ENCODE measurements at places on chromosomes 3 and 15.

DNA sequence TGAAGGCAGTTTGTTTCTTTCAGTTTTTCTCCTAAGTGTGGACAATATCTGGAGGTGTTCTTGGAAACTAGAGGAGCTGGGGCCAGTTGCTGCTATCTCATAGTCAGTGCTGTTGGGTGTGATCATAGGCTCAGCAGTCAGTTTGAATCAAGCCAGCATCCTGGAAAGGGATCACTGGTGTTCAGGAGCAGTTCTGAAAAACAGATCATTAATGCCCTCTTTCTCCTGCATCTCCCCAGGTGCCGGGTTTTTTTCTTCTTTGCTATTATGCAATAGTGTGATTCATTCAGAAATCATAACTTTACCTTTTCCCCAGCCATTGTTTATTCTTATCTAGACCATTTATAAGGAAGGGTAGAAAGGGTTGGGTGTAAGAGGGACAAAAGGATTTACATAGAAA, 24.0 kb downstream of the LNP1 start:
- H3K4me1 ChIP-seq = no peaks in the 10 kb centered on the region
- DNase-seq = no peak
- H3K27me3 ChIP-seq = no peaks in the 10 kb centered on the region
- H3K4me3 ChIP-seq = no peak overlapping the region
- H3K36me3 ChIP-seq = no peaks in the 10 kb centered on the region

DNA sequence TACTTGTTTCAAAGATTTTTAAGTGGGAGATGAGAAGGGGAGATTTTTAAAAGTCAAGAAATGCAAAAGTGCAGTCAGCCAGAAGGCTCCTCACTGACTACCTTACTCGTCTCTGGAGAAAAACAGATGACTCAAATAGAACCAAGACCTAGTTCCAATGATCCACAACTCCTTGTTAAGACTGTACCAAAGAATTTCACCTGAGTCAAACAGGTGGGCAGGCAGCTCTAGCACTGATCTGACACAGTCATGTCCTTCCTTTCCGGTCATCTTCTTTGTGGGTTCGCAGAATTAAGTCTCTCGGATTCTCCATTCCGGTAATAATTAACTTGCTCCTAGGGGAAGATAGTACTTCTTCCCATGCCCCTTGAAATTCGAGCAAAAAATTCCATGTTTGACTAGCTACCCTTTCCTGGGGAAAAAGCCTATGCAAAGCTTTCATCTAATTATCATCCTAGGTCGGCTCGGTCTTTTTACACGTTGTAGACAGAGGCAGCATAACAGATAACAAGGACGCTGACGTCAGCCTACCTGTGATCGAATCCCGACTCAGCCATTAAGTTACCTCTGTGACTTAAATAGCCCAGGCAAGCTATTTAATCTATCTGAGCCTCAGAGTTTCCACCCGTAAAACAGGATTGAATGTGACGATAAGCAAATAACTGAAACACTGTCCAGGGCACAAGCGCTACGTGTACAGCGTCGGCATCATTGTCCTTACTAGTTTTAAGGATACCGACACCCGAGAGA, 758 bp downstream of the SELENOK start:
- peaks cover 31% of the 10 kb centered on the region for H3K36me3 ChIP-seq
- H3K4me3 ChIP-seq = peak overlapping the region; percentile 93
- H3K27ac ChIP-seq = peak overlapping the region; percentile 99
- H3K4me1 ChIP-seq = peaks cover 35% of the 10 kb centered on the region
- DNase-seq = peak; percentile 39
- H3K27me3 ChIP-seq = no peaks in the 10 kb centered on the region

DNA sequence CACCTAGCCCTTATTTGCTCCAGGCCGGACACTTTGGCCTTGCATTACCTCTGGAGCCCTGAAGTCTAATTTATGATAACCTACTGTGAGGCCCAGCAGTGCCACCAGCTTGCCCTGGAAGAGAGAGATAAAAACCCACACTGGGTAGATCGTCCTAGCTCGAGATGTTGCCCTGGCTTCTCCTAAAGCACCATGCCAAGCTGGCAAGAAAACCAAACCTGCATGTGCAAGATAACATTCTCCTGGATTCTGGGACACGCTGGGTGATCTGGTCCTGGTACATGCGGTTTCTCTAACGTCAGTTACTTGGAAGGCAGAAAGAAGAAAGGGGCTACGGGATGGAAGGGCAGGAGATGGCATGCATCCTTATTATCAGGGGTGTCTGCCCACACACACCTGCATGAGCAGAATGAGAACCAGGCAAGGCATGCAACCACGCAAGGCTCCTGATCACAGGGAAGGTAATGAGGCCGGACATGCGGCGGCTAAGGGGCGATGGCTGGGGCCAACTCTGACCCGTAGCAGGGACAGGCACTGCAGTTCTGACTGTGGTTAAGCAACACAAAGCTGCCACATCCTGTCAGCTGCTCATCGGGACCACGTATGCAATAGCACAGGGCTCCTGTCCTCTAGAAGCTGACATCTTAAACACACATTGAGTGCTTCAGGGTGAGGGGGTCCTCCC, 73.0 kb downstream of the OXNAD1 start:
- no peak overlapping the region for H3K4me3 ChIP-seq
- peak; percentile 13 for DNase-seq
- H3K36me3 ChIP-seq = peaks cover 16% of the 10 kb centered on the region
- H3K27ac ChIP-seq = no peak overlapping the region
- no peaks in the 10 kb centered on the region for H3K27me3 ChIP-seq

DNA sequence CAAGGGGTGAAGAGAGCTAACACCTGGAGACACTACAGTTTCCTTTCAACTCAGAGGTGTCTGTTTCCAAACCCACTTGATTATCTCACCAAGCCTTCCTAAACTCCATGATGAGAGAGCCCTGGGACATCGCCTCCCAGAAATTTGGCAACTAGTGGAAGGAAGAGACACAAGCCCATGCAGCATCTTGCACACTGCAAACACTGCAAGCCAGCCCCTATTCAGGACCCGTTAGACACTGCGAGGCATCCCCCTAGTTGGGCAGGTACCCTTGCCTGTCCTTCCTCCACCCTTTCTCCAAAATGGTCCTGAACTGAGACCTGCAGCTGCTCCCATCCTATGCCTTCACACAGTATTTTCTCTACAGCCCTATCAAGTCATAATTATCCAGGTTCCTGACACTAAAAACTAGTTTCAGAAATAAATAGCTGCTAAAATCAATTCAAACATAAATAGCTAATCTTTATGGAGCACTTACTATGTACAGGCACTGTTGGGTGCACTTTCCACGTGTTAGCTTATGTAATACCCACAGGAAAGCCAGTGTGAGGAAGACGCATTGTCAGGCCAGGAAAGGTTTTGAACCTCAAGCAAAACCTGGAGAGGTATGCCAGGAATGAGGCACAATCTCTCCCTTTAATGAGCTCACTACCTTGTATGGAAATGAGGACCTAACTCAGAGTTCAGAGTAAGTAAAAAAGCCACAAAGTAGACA, 2.8 kb downstream of the MAGI1 start:
- H3K4me1 ChIP-seq = peaks cover 12% of the 10 kb centered on the region
- peaks cover 9% of the 10 kb centered on the region for H3K36me3 ChIP-seq
- no peak for DNase-seq
- H3K27me3 ChIP-seq = peaks cover 66% of the 10 kb centered on the region
- H3K27ac ChIP-seq = no peak overlapping the region
- H3K4me3 ChIP-seq = no peak overlapping the region

GRCh38 chr3:151556596-151556995, 95.7 kb upstream of the IGSF10 start:
- no peak overlapping the region for H3K27ac ChIP-seq
- H3K27me3 ChIP-seq = no peaks in the 10 kb centered on the region
- no peak overlapping the region for H3K4me3 ChIP-seq
- H3K36me3 ChIP-seq = no peaks in the 10 kb centered on the region
- H3K4me1 ChIP-seq = no peaks in the 10 kb centered on the region

GRCh38 chr3:13528217-13528867, 20.6 kb upstream of the FBLN2 start:
- no peaks in the 10 kb centered on the region for H3K4me1 ChIP-seq
- H3K36me3 ChIP-seq = no peaks in the 10 kb centered on the region
- H3K27me3 ChIP-seq = peaks cover 11% of the 10 kb centered on the region
- H3K27ac ChIP-seq = no peak overlapping the region
- no peak for DNase-seq
- no peak overlapping the region for H3K4me3 ChIP-seq

- no peaks in the 10 kb centered on the region for H3K4me1 ChIP-seq
- no peaks in the 10 kb centered on the region for H3K36me3 ChIP-seq
- H3K27me3 ChIP-seq = no peaks in the 10 kb centered on the region
- H3K27ac ChIP-seq = no peak overlapping the region
Observed at GRCh38 chr3:22996920-22997571, 206.1 kb upstream of the UBE2E2 start.

DNA sequence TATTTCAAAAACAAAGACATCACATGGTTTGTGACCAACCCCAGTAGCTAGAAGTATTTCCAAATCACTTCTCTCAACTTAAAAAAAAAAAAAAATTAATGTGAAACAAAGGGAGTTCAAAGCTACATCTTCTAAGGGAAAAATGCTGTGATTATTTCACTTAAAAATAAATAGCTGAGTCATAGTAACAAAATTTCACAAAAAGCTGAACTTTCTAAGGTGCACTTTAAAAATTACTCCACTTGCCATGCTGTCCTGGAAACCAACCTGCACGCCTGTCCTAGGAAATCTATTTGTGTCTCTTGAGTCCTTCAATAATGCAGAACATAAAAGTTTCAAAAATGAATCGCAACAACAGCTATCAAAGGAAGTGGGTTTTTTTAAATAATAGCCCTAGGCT, 1.8 kb downstream of the ACAP2 start:
- peaks cover 7% of the 10 kb centered on the region for H3K36me3 ChIP-seq
- DNase-seq = no peak
- H3K27me3 ChIP-seq = no peaks in the 10 kb centered on the region
- peak overlapping the region; percentile 90 for H3K4me3 ChIP-seq
- H3K27ac ChIP-seq = peak overlapping the region; percentile 97

DNA sequence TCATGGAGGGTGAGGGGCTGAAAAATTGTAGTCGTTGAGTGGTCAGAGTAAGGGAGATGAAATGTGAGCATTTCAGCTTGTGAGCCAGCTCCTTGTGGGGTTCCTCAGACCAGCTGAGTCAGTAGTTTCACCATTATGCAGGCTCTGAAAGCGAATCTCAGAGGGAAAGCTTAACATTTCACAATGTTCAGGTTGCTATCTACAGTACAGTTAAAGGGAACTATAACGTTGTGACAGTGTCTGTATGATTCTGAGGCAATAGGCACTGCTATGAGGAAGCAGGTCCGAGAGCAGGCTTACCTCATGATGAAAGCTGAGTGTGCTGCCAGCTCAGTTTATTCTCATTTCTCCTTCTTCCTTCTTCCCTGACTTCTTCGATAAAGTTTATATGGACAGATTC, 469.6 kb downstream of the EDEM1 start:
- H3K4me3 ChIP-seq = no peak overlapping the region
- no peak for DNase-seq
- no peaks in the 10 kb centered on the region for H3K27me3 ChIP-seq
- H3K27ac ChIP-seq = no peak overlapping the region
- no peaks in the 10 kb centered on the region for H3K4me1 ChIP-seq
- H3K36me3 ChIP-seq = peaks cover 7% of the 10 kb centered on the region

- H3K36me3 ChIP-seq = no peaks in the 10 kb centered on the region
- peaks cover 6% of the 10 kb centered on the region for H3K27me3 ChIP-seq
- H3K27ac ChIP-seq = peak overlapping the region; percentile 85
- peaks cover 29% of the 10 kb centered on the region for H3K4me1 ChIP-seq
Observed at GRCh38 chr3:158727206-158728060, 4.8 kb downstream of the RARRES1 start.

Measured in naive B cell (primary cell).